NT2/D1 (cell line): ENCODE measurements at places on chromosomes 7 and 10.

- DNase-seq = peak; percentile 81
Measured at GRCh38 chr7:25093268-25093826, 31.7 kb downstream of the CYCS start.

- DNase-seq = no peak
Measured at GRCh38 chr10:88062385-88062784, 199.0 kb downstream of the PTEN start.

DNA sequence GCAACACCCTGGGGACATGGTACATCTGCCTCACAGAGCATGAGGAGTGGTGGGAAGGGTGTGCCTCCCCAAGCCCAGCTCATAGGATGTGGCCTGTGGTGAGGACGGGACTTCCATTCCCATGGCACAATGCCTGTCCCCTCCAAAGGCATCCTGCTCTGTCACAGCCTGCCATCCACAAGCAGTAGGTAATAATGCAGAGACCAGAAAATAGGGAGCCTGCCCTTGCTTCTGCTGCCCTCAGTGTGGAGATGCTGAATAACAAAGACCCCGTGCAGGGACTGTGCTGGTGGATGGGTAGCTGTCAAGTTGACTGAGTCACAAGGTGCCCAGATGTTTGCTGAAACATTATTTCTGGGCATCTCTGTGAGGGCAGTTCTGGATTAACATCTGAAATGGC is 199.9 kb upstream of the GRB10 start:
- peak; percentile 48 for DNase-seq

GRCh38 chr7:24877790-24878311 is 102.1 kb downstream of the OSBPL3 start:
- no peak for DNase-seq

DNA sequence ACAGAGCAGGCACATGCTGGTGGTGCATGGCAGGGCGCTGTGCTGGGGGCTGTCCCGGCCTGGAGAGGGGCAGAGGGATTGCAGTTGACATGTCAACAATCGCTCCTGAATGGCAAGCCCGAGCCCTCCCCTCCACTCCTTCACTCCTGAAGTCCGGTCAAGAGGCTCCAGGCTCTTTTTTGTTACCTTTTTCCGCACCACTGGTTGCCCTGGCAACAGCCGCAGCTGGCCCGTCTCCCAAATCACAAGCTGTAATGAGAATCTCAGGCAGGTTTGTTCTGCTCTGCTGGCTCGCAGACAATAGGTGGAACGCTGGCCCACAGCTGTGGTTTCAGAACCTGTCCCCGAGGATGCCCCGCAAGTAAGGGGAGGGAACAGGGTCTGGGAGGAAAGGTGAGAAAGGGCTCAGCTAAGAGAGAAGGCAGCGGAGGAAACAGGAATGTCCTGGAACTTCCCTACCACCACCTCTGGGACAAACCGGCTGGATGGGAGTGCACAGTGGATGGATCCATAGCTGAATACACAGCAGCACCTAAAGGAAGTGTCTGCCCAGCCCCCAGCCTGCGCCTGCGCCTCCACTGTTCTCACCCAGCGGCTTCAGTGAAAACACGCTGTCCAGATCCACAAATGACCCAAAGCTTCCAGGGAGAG is 58.9 kb downstream of the CALML3 start:
- DNase-seq = peak; percentile 39

GRCh38 chr7:159317294-159317693 is 172.6 kb upstream of the VIPR2 start:
- DNase-seq = no peak

DNA sequence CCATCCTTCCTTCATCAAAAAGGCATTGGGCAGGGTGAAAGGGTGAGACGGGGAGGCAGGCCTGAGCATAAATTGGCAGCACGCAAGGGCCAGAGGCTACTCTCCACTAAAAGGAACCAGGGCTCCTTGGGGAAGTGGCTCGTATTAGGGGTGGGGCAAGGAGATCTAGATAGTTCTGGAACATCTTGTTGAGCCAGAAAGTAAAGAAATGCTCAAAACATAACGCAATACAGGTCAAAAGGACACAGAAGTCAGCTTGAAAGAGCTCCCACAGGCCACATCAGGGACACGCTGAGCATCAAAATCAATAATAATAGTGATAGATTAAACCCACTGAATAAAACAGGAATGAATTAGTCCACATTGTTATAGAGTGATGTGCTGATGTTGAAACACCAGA is 203.1 kb downstream of the ELMO1 start:
- DNase-seq = no peak

DNA sequence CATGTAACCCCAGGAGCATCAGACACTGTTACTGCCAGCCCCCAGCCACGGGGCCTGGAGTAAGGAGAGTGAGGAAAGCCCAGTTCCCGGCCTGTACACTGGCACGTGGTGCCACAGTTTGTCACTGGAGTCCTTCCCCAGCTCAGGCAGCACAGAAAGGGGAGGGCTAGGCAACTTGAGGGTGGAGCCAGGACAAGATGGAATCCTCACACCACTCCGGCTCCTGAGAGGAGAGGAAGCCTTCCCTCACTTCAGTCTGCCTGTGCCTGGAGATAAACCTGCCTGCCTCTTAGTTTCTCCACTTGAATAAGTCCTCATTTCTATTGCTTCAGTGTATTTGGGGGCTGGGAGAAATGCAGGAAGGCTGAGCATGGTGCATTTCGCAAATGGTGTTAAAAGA is 176.0 kb downstream of the KIAA1217 start:
- DNase-seq = no peak

DNA sequence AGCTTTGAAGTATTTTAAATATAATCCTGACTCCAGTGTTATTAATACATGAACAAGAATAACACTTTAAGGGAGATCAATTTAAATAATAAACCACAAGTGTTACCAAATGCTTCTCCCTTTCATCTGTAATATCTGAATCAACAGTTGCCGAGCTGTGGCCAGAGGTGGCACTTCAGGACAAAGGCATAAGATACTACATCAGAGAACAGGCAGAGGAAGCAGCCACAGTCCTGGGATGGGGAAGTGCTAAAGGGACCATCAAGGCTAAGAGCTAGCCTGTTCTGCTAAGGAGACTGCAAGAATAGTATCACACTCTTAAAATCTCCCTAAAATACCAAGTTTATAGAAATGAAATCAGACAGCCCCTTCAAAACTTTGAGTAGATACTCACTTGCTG is 378.2 kb upstream of the PRKCQ start:
- DNase-seq = no peak

- no peak for DNase-seq
Measured at GRCh38 chr7:47226696-47227095, 355.2 kb downstream of the TNS3 start.

GRCh38 chr7:78052112-78052511 is 253.5 kb downstream of the PHTF2 start:
- DNase-seq = no peak

DNA sequence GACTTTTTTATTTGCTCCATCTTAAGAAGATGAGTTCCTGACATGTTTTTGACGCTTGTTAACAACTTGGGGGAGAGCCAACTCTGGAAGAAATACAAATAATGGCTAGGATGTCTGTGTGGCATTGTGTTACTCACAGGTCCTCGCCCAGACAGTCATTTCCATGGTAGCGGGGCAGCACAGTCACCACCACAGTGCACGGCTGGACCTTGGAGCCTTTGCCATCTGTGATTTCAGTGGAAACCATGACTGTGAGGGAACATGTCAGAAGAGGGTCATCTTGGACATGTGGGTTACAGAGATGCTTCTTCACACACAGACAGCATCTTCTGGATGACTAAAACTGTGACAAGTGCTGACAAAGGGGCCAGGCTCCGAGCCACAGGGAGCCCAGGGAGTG is 74.5 kb downstream of the PKD1L1 start:
- DNase-seq = no peak

- no peak for DNase-seq
Measured at GRCh38 chr10:61835069-61835945, 66.2 kb upstream of the ARID5B start.

GRCh38 chr10:3787816-3788215 is 2.8 kb upstream of the KLF6 start:
- no peak for DNase-seq

GRCh38 chr7:101419831-101420230 is 57.2 kb downstream of the COL26A1 start:
- no peak for DNase-seq

DNA sequence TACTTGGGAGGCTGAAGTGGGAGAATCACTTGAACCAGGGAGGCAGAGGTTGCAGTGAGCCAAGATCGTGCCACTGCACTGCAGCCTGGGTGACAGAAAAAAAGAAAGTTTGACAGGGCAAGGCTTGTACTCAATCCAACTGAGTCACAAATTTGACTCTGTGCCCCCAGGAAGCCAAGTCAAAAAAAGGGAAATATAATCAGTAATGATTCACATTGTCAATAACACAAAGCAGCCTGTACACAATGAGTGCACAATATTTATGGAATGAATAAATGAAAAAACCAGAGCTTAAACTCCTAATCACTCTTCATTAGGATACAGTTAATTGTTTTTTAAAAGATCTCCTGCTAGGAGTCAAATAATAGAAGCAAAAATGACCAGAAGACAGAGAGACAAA is 6.4 kb downstream of the NAPEPLD start:
- no peak for DNase-seq

DNA sequence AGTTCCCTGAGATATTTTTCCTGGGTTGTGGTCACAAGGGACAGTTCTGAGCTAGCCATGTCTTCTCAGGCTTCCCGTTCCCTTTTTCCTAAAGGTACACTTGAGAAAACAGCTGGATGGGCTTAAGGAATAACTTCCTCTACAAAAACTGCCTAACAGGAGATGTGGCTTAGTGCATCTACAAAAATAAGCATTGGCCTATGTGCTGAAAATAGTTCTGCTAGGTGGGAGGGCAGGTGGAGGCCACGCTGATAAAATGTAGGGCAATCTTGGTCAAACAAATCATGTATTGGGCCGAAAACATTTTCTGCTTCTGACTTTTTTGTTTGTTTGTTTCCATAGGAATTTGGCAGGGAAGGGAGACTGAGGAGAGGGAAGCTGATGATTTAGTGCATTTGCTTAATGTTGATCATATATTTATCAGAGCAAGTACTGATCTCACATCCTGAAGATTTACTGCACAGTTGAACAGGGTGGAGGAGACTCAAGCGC is 409.4 kb upstream of the FZD8 start:
- no peak for DNase-seq

- DNase-seq = no peak
Measured at GRCh38 chr10:69064762-69065328, 23.1 kb upstream of the SRGN start.

DNA sequence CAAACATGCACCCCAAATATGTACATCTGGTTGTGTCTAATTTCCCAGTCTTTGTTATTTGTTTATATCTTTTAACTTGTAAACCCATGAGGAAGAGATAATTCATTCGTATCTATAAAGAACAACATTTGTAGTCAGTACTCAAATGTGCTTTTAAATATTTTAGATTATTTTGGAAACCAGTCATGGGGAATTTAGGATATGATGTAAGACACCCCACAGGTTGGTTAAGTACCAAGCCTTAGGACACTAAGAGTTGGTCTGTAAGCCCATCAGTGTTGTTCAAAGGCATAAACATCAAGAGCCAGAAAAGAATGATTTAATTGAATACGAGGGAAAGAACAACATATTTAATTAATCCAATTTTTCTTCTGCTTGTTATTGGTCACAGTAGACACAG is 421.1 kb upstream of the SEMA3C start:
- DNase-seq = no peak

DNA sequence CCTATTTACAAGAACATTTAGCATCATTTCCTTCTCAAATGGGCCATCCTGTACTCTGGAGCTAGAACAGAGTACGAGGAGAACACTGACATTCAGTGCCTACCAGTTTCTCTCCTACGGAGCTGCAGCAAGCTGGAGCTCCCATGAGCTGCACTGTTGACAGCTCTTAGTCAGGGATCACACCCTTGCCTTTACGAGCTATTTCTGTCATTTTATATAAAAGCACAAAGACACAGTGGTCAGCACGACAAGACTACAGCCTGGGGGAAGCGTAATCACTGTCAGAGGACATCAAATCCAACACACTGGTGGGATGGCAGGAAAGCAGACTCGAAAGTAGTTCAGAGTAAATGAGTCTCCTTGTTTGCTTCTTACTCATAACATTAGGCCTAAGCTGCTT is 2.7 kb downstream of the CDCA7L start:
- DNase-seq = no peak

GRCh38 chr7:35025369-35025870 is 11.9 kb downstream of the DPY19L1 start:
- no peak for DNase-seq

DNA sequence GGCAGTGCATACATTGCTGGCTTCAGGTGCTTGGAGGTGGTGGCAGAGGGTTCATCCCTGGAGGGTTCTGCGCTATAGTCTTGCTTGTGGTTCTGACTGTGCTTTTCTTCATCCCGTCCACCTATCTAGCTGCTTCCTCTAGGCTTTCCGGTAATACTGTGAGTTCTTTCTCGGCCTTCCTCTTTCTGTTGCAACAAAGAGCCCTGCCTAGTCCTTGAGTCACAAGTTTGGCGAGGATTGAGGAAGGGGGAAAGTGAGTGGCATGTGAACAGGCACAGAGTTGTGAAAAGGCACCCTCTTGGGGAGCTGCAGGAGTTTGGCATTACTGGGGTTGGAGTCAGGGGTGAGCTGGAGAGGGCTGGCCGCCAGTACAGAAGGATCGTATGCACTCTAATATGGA is 123.0 kb downstream of the SH2D4B start:
- no peak for DNase-seq

DNA sequence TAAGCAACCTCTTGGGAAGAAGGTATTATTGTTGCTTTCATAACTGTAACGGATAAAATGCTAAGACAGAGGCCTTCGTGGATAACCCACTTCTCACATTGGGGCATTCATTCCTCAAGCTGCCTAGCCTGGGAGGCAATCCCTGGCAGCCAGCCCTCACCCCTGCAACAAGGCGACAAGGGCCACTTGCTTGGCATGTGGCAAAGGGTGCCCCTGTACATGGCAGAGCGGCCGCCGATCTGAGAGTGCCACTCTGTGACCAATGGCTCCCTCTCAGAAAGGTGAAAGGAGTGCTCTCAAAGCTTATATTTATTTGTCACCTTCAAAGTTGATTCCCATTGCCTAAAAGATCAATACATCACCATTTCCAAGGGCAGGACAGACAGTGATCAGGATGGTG is 31.9 kb downstream of the EBF3 start:
- no peak for DNase-seq

DNA sequence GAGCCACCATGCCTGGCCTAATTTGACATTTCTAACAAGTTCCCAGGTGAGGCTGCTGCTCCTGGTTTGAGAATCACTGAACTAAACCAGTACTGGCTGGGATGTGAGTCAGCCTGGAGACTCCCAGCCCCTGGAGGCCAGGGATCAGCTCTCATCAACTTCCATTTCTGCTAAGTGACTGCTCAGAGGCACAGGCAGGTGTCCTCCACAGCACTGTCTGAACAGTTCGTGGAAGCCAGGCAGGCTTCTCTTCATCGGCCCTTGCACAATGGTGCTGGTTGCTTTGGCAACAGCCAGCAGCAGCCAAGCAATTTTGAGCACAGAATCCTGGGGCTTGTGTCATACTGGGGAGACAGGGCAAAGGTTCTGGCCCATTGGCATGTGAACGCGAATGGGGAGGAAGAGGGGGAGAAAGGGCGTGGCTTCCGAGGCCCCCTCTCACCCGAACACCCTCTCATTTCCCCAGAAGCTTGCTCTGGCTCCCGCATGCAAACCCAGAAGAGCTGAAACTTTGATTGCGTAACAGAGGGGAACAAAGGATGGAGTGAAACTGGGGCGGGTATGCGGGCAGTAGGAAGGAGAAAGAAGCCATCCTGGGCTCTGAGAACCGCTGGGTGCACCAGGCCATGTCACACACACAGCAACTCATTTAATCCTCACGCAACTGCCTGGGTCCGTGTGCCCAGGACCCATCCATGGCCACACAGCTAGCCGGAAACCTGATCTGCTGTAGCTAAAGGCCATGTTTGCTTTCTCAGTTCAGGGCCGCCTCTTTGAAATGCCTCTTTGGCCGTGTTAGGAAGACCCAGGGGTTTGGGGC is 9.0 kb upstream of the POR start:
- DNase-seq = no peak
